Activated CD4-positive, alpha-beta memory T cell treated with anti-CD3 and anti-CD28 coated beads, Interleukin-2, amount 10 ng/mL, durations not matched to agents 7 days and 5 days (primary cell): ENCODE measurements at places on chromosomes 4 and X. TPM values are rescaled to one million over a fixed set of nuclear protein-coding genes. Genes with fewer than 3 reads are reported as not detected.
A peak's percentile ranks its signal among the peaks of the same experiment; 100 is the strongest.

The ASB9 gene
- 1.4 TPM for total RNA-seq

The SAGE1 gene
- not detected for total RNA-seq

The COL4A6 gene
- total RNA-seq = not detected

The STOX2 gene
- not detected for total RNA-seq

GRCh38 chr4:37890801-37891259 lies at the start of gene TBC1D1:
Gene TBC1D1, plus strand, starts transcription at chr4:37891084. Its CDS starts 11,012 bp downstream, at chr4:37902096.
- peak; percentile 58 for DNase-seq

- DNase-seq = no peak
Observed at GRCh38 chrX:23656091-23656490, 11.2 kb upstream of the PRDX4 start.

- no peak for DNase-seq
Observed at GRCh38 chrX:51905711-51906110, 12.3 kb downstream of the MAGED1 start.

DNA sequence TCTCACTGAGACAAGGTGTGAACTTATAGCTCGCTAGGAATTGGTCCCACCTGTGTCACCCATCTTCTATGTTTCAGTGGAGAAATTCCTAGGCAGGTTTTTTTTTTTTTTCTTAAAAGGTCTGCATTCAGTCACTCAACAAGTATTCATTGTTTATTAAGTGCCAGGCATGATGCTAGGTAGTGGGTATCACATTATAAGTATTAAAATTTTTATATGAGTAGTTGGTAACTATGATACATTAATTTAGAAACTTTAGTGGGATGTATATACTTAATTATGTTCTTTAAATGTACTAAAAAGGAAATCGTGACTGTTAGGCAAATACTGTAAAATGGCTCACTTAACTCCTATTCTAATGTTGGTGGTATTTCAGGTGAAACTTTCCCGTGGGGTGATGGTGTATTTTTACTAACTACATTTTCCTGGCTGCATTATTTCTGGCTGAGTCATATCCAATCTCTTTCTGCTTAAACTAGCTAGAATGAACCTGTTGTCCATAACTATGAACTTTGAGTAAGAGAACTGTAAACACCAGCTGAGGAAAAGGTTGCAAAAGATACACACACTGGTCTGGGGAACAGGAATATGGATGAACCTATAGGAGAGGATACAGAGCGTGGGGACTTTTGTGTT lies 49.3 kb upstream of the MED14 start:
- DNase-seq = no peak

DNA sequence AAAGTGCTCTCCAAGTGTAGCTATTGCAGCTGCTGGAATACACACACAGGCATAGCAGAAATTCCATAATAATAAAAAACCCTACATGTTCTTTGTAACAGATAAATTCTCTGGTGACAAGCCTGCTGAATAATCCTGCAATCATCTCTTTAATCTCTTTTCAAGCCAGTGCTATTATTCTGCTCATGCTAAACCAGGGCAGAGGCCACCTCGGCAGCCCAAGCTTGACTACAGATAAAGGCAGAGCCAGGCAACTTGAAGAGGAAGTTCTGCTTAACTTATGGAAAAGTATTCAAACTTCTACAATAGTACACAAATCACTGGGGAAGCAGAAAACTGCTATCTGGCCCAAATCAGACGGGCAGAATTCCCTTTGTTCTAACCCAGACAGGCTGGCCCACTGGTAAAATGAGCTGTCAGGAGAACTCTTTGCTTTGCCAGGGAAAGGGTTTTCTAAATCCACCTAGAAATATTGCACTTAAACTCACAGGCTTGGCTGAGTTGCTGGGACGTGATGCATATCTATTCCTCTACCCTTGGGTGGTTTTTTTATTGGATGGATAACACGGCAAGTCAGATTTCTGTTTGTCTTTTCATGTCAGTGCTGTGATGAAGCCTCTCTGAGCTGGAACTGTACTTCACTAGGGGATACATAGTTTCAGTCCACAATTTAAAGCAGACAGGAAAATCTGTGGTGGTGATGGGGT lies 70.5 kb downstream of the GATB start:
- DNase-seq = no peak

GRCh38 chr4:103786014-103786413 lies 66.2 kb upstream of the TACR3 start:
- no peak for DNase-seq

- DNase-seq = no peak
Observed at GRCh38 chrX:112738347-112739033, 58.8 kb upstream of the LHFPL1 start.
